BJ (cell line): ENCODE measurements at places on chromosomes 4 and X. TPM values are rescaled to one million over a fixed set of nuclear protein-coding genes. Genes with fewer than 3 reads are reported as not detected.

The HELT gene
- polyA plus RNA-seq, result not detected in 2 replicates

The CNGA1 gene
- polyA plus RNA-seq, result 0.04 TPM in 1 of 2 replicates, not detected in the other

The EPHA5 gene
- polyA plus RNA-seq, result 2.5 and 2.8 TPM in 2 replicates

The AFP gene
- 0.23 and 0.31 TPM in 2 replicates for polyA plus RNA-seq

The ATP1B4 gene
- not detected in 2 replicates for polyA plus RNA-seq

The PABPC1L2A gene
- not detected in 2 replicates for polyA plus RNA-seq

The MGARP gene
- polyA plus RNA-seq, result 24.2 and 29.5 TPM in 2 replicates

The USP26 gene
- polyA plus RNA-seq, result not detected in 2 replicates

The GRPR gene
- polyA plus RNA-seq, result 0.34 TPM in 2 replicates

The COL25A1 gene
- 0.09 TPM in 1 of 2 replicates, not detected in the other for polyA plus RNA-seq

The TCEANC gene
- polyA plus RNA-seq, result 1.1 and 2.0 TPM in 2 replicates

The TMEM255A gene
- polyA plus RNA-seq, result 0.10 and 0.17 TPM in 2 replicates
